ENCODE measurements at places on chromosomes 4 and X. TPM values are rescaled to one million over a fixed set of nuclear protein-coding genes. Genes with fewer than 3 reads are reported as not detected.

DNA sequence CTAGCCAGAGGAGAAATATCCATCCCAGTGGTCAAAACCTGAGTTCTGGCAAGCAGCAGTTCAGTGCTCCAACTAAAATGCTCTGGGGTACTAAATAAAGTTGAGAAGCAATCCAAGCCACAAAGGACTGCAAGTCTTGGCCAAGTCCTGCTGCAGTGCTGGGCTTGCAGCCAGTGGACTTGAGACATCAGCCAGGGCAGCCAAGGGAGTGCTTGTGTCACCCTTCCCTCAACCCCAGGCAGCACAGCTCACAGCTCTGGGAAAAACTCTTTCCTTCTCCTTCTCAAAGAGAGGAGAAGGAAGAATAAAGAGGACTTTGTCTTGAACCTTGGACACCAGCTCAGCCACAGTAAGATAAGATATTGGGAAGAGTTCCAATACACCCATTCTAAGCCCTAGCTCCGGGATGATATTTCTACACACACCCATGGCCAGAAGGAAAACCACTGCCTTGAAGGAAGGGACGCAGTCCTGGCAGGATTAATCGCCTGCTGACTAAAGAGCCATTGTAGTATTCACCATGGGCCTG is 99.8 kb downstream of the PTCHD1 start:
- DNase-seq, result no peak

GRCh38 chr4:101857176-101857575 is 66.6 kb downstream of the BANK1 start:
- no peak for DNase-seq

- no peak for DNase-seq
Observed at GRCh38 chrX:119391279-119391678, 7.9 kb upstream of the SLC25A43 start.

GRCh38 chr4:151434183-151434860 is 25.3 kb downstream of the FHIP1A start:
- no peak for DNase-seq

- no peak for DNase-seq
Observed at GRCh38 chr4:165684177-165684805, 188.7 kb upstream of the TLL1 start.

TCEAL6 gene
- not detected for total RNA-seq
